ENCODE measurements at places on chromosomes 6 and 20.

GRCh38 chr20:35318502-35319157 is 26.4 kb upstream of the FAM83C start:
- no peak for DNase-seq

DNA sequence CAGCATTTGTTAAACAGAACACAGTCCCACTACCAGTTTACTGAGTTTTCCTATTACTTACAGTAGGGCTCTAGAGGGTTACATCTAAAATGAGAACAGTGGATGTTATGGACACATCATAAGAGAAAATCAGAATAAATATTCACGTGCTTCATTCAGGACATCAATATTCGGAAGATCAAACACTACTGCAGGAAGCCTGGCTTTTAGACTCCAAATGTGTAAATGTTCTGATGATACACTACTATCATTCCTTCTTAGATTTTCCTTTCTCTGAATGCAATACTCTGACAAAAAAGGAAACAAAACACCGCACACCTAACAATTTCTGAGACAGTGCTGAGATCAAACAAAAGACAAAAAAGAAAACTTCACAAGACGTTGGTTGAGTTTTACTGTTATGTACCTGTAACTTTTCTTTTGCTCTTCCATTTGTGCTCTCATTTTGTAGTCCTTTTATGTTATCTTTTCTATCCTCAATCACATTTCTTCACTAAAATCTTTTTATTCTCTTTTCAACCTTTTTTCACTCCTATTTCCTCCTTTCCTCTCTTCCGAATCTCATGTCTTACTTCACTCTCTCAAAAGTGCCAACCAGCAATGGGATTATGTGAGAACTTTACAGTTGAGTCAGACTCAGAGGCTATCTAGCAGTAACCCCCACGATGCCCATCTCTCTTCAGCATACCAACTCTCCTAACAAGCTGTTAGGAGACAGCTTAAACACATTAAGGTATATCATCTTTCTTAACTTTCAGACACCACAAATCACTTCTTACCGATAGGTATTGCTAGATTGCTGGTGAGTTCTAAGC is 1.7 kb downstream of the FAM184A start:
- no peak for DNase-seq

DNA sequence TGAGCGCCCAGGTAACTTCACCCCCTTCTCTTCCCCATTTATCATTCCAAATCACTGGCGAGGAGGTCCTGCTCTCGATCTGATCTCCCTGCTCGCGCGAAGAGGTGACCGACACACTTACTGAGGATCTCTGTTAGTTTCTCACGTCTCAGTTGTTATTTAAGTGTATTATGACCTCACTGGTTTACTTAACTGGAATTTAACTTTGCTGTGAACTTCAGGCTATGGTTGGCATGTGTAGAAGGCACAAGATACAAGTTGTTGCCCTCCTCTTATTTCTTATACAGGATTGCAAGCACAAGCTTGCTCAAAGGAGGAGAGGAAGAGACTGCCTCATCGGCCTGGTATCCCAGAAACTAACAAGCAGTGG is 1.2 kb downstream of the RNF217 start:
- no peak for DNase-seq

- DNase-seq = no peak
Observed at GRCh38 chr6:118913161-118913560, 19.2 kb downstream of the ASF1A start.

DNA sequence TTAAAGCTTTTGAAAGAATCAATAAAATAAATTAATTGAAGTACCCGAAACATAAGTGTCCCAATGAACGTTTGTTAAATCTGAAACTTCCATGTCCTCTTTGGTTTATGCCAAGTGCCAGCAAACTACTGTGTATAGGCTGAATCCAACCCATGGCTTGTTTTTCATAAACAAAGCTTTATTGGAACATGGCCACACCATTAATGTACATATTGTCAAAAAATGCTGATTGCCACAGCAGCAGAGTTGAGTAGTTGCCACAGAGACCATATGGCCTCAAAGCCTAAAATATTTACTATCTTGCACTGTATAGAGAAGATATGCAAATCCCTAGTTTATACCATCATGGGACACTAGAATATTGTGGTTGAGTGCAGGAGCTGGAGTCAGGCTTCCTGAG is 406.1 kb downstream of the MAFB start:
- DNase-seq = no peak

GRCh38 chr6:89436226-89436625 is 3.3 kb downstream of the ANKRD6 start:
- no peak for DNase-seq

GRCh38 chr20:39823224-39823623 is 861.1 kb downstream of the DHX35 start:
- no peak for DNase-seq

- no peak for DNase-seq
Observed at GRCh38 chr6:43016943-43017334, 2.9 kb downstream of the KLHDC3 start.

- no peak for DNase-seq
Observed at GRCh38 chr6:65988006-65988405, 281.0 kb upstream of the EYS start.

DNA sequence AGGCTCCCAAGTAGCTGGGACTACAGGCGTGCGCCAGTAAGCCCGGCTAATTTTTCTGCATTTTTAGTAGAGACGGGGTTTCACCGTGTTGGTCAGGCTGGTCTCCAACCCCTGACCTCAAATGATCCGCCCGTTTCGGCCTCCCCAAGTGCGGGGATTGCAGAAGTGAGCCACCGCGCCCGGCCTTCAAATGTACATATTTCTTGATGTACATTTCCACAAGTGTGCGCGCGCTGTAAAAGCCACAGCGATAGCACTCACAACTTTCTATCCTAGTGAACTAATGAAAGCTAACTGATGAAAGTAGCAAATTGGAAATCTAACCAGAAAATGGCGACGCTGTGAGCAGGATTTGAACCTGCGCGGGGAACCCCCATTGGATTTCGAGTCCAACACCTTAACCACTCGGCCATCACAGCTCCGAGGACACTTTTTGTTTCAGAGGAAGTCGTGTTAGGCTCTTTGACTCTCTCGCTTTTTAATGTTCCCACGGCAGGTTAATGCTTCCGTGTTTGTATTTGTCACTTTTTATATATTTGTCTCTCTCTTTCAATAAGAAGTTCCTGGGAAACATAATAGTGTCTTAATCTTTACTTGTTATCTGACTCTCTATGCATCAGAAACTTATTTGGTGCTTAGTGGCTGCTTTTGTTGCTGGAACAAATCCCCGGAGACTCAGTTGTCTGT is 199.4 kb upstream of the ZNF184 start:
- no peak for DNase-seq

- DNase-seq = no peak
Observed at GRCh38 chr20:10470276-10470675, 35.2 kb downstream of the SLX4IP start.

GRCh38 chr6:45032426-45032825 is 295.7 kb upstream of the RUNX2 start:
- no peak for DNase-seq

GRCh38 chr6:42140756-42141602 is 1.4 kb downstream of the C6orf132 start:
- no peak for DNase-seq

DNA sequence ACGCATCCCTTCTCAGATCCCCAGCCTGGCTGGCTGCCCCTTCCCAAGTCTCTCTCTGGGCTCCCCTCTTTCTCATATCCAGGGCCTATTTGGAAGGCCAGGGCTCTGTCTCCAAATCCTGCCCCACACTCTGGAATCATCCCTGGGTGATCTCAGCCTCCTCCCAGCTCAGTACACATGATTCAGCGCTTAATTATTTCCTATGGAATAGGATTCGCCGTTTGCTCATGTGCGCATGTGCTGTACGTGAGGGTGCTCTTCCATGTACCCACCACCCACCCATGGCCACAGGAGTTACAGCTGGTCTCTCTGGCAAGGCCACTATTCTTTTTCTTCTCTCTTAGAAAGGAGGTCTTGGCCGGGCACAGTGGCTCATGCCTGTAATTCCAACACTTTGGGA is 81.7 kb upstream of the FOXP4 start:
- no peak for DNase-seq

GRCh38 chr20:63533871-63534393 is 3.2 kb downstream of the PTK6 start:
- DNase-seq = no peak

DNA sequence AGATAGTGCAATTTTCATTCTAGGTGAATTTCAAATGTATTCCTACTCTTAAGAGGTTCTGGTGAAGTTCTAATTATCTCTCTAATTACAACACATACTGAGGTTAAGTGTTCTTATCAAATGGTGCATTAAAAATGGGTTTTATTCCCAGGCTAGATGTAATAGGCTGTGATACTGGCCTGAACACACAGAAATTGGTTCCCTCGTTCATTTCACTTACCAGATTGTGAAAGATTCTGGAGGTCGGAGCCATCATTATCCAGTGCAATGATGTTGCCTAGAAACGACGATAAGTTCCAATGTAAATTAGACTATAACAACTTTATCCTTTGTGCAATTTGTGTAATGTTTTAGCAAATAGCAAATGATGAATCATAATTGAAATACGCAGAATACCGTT is 172.6 kb upstream of the SOX4 start:
- DNase-seq = no peak

GRCh38 chr6:43964659-43965570 is 162.3 kb downstream of the MRPL14 start:
- DNase-seq = no peak

DNA sequence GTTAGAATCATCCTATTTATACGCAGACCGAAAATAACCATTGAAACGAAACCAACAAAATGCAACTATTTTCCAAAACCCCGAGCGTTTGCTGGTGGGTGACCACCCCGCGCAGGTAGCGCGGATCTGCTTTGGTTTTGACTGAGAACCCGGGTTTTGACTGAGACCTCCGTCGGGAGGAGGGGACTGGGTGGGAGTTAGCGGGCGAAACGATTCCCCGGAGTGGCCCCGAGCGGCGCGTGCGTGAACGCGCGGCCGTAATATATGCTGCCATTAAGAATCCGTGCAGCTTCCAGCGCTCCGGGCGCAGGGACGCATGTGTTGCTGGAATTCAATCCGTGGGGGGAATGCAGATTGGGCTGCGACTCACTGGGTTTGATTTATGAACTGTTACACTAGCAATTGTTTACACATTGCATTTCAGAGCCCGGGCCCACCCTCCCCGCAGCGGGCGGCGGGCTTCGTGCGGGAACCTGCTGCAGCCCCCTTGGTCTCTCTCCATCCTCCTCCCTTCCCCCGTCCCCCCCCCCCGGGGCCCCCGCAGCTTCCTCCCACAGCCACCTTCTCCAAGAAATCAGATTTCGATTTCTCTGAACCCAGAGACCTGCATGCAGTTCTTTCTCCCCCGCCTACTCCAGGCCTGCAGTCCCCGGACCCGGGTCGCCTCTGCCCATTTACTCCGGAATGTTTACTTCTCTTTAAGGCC is 9.9 kb downstream of the NRN1 start:
- no peak for DNase-seq

GRCh38 chr20:23122321-23122720 is 36.2 kb upstream of the CD93 start:
- no peak for DNase-seq

- DNase-seq = no peak
Observed at GRCh38 chr20:2920473-2920872, 47.2 kb downstream of the PTPRA start.

GRCh38 chr6:134657751-134658527 is 292.0 kb downstream of the ALDH8A1 start:
- DNase-seq = no peak

GRCh38 chr6:44868335-44868668 is 459.8 kb upstream of the RUNX2 start:
- DNase-seq = no peak

GRCh38 chr6:77136086-77136485 is 327.2 kb downstream of the HTR1B start:
- no peak for DNase-seq

DNA sequence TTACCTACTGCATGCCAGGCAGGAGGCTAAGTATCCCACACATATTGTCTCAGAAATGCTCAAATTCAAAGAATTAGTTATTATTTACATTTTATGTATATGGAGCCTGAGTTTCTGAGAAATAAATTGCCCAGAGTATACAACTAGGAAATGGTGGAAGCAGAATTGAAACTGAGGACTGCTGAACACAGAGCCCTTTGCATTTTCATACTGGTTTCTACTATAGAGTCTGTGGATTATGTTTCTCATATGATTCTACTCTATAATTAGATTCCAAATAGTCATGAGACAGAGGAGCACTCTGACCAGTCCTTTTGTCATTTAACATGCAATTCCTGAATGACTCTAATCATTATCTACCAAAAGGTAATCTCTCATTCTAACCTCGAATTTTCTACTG is 254.3 kb downstream of the LMBRD1 start:
- DNase-seq = no peak

DNA sequence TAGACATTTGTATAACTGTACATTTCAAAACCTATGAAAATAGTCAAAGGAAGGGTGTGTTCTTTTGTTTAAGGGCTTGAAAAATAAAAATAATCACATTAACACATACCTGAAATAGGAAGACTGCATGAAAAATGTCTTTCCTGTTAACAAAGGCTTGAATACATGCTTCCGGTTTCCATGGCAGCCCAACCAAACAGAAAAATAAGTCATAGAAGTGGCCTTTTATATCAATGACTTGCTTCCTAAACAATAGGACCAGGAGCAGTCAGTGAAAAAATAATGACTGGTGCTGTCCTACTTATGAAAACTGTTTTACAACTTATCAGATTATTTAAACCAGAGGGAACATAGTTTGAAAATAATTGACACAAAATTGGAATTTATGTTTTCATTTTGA is 412.6 kb upstream of the PLCB4 start:
- DNase-seq = no peak

- no peak for DNase-seq
Observed at GRCh38 chr6:3808199-3808598, 41.0 kb upstream of the FAM50B start.

- no peak for DNase-seq
Observed at GRCh38 chr6:158775832-158776231, 43.3 kb downstream of the EZR start.

GRCh38 chr20:19473216-19473921 is 260.9 kb downstream of the SLC24A3 start:
- DNase-seq = no peak

- DNase-seq = no peak
Observed at GRCh38 chr6:25637211-25637610, 14.8 kb upstream of the SCGN start.

- DNase-seq = no peak
Observed at GRCh38 chr20:50318710-50319109, 128.1 kb downstream of the CEBPB start.

DNA sequence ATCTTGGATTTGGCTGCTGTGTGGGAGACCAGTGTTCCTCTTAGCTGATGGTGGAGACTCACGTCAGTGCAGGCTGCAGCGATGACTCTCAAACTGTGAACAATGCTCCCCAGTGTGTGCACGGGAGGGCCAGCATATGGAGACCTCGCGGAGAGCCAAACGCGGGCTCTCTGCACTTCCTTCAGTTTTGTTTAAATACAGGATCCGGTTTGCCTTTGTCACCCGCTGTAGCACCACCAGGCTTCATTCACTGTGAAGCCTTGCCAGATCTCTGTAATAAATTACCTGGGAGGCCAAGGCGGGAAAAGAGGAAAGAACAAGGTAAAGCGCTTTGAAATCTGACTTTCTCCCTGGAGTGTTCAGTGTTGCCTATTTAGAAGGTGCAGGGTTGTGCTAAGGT is 30.7 kb upstream of the TMEM14A start:
- DNase-seq = no peak

- DNase-seq = no peak
Observed at GRCh38 chr20:13234961-13235360, 13.9 kb downstream of the ISM1 start.

- no peak for DNase-seq
Observed at GRCh38 chr6:143200167-143200770, 139.6 kb downstream of the AIG1 start.

GRCh38 chr6:168558686-168559085 is 117.7 kb downstream of the SMOC2 start:
- DNase-seq = no peak

All from activated T-cell treated with anti-CD3 and anti-CD28 coated beads, Interleukin-2, amount 50 U/mL, for 4 hours (primary cell).